ENCODE measurements at places on chromosomes 5 and 9.
A peak's percentile ranks its signal among the peaks of the same experiment; 100 is the strongest.

GRCh38 chr5:13771011-13771571, 173.4 kb downstream of the DNAH5 start:
- DNase-seq, result no peak

DNA sequence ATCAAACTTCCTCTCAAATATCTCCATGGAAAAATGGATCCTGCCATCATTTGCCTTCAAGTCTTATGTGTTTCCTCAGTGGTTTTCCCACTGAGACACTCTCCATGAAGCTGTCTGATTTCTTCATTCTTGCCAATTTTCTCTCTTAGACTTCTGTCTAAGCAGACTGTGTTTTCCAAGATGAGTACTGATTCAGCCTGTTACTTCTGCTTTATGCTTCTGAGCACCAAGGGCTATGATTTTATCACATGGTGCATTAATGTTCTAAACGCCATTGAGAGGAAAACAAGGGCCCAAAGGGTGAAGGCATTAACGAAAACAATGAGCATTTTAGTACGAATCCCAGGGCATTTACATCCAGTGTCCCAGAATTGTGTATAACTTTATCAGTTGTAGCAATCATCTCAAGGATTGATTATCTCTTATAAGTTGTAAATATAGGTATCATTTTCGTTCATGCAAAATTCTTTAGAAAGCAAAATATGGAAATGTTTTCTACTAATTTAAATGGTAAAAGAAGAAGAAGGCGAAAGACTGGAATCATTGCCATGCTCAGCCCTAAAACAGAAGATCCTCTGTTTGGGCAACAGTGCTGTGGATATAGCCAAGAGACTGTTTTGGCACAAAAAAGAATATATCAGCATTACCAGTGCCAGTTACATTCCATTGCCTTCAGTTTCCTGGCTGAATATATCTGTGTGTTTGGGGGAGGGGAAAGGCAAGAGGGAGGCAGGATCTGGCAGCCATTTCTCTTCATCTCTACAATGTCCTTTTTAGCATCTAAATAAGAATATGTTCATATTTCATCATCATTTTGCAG, 537.6 kb downstream of the ANXA1 start:
- DNase-seq, result no peak

GRCh38 chr5:9785751-9786150, 155.6 kb upstream of the TAS2R1 start:
- DNase-seq, result no peak

DNA sequence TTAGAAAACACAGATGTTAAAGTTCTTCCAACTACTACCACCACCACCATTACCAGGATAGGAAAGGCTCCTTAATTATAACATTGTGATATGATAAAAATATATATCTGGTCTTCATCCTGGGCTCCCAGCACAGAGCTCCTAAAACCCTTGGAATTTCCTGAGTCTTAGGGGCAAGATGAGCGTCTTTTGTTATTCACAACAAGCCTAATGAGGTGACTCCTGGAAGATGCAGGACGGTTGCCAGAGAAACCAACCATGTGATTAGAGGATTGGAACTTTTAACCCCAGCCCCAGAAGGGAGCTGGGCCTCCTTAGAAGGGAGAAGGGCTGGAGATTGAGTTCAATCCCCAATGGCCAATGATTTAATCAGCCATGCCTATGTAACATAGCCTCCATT, 148.0 kb upstream of the ADRA1B start:
- DNase-seq, result peak; percentile 64

- no peak for DNase-seq
These were observed 27.8 kb downstream of the RECK start for GRCh38 chr9:36064448-36065037.

- DNase-seq, result no peak
These were observed 7.8 kb upstream of the ANXA1 start for GRCh38 chr9:73143711-73144328.

DNA sequence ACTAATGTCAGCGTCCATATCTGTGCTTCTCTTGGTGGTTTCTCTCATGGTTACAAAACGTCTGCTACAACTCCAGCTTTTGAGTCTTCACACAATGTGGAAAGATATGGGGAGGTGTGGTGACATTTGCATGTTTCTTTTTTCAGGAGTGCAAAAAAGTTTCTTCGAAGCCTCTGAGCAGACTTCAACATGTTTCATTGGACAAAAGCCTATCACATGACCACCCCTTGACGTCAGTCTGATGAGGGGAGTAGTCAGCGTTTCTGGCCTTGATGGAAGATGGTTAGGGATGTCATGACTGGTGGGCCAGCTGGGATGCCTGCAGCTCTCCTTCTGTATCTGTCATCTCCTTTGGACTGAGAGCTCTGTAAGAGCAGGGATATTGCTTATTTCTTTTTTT, 61.4 kb downstream of the PTPDC1 start:
- DNase-seq, result no peak

DNA sequence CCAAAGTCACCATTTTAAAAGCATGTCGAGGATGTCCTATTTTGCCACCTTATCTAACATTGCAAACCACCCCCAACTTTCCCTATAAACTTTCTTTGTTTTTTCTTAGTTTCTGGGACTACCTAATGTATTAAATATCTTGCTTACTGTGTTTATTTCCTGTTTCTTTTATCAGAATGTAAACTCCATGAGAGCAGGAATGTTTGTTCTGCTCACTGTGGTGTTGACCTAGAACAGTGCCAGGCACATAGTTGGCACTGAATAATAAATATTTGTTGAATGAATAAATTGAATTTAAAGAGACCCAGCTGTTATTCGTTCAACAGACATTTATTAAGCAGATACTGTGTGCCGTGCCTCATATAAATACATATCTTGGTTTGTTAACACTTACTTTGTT, 35.2 kb downstream of the MACIR start:
- no peak for DNase-seq

- DNase-seq, result no peak
These were observed 34.0 kb upstream of the PPP1R2B start for GRCh38 chr5:156815988-156816599.

DNA sequence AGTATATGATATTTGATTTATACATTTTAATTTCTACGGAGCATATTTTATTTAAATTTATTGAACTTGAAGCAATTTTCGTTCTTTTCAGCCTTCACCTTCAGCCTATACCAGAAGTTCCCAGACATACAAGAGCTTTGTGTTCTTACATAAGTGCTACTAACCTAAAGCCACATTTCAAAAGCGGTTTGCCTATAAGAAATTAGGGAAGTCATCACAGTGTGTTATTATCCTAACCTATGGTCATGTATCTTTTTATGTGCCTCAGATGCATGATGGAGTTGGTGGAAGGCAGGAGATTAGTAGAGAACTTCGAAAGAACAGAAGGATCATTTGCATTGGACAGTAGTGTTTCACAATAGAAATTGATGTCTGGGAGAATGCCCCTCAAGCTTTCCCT, 3.1 kb downstream of the KIF2A start:
- no peak for DNase-seq

DNA sequence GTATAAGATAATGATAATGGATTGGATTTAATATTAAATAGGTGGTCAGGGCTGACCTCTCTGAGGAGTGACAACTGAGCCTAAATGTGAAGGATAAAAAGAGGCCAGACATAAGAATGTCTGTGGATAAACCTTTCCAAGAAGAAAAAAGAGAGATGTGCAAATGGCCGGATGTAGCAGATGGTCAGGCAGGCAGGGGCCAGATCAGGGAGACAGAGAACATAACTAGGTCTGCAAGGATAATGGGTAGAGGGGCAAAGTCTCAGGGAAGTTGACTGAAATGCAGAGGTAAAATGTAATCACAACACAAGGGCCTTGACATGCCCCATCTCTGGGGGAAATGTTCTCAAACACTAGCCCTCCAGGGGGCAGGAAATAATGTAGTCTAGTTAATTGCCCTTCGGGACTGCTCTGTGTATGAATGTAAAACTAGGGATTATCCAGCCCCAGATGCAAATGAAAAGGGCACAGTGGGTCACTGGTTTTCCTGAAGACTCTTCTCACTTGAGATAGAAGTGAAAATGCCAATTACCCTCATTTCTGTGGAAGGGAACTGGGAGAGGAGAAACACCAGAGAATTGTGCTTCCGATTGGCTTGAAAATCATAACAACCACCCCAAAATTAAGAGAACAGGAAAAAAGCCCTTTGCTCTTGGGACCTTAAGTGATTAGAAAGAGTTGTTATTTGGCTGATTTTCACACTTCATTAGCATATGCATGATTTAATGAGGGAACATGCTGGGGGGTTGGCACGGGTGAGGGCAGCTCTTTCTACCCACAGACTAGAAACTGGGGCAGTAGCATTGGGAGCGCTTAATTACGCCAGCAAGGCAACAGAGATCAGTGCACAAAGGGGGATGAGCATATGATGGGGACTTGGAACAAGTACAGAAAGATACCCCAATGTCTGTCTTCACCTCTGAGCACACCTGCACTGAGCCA, 88.6 kb downstream of the PPP2R2B start:
- DNase-seq, result no peak

DNA sequence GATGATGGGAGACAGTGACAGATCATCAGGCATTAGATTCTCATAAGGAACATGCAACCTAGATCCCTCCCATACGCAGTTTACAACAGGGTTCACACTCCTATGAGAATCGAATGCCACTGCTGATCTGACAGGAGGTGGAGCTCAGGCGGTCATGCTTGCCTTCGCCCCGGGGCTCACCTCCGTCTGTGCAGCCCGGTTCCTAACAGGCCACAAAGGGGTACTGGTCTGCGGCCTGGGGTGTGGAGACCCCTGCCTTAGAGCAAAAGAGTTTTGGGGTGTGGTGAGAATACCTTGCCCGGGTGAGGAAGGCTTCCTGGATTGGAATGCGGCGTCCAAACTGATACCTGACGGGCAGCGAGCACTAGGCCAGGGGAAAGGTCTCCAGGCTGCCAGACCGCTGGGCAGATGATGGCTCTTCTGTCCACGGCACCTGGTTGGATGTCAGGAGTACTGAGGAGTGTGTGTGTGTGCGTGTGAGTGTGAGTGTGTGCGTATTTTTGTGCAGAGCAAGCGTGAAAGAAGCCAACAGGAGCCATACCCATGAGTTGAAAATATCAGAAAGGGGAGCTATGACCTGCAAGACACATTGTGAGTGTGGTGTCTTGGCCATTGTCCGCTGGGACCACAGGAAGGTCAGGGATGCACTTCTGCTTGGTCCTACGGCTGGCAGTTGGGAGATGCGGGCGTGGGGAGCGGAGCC, 55.4 kb downstream of the ACER2 start:
- no peak for DNase-seq

- no peak for DNase-seq
These were observed 107.8 kb upstream of the OSMR start for GRCh38 chr5:38737976-38738375.

GRCh38 chr5:68922172-68922987, 171.4 kb upstream of the SLC30A5 start:
- no peak for DNase-seq

DNA sequence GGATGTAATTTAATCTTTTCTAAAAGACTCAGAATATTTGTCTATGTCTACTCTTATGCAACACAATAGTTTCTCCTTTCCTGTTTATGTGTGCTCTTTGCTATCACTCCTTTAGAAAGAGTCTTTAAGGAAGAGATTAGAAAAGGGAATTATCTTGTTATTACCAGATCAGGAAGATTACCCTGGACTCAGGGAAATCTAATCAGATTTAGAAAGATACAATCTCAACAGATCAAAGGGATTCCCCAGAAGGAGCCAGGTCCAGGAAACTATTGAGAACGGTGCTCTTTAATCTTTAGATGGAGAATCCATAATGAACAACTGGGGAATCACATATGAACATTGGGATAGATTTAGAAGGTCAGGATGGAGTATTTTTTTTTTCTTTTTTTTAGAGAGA, 32.4 kb upstream of the ZFR start:
- no peak for DNase-seq

- no peak for DNase-seq
These were observed 29.2 kb downstream of the KLF4 start for GRCh38 chr9:107460153-107461023.
